Effector memory CD8-positive, alpha-beta T cell (primary cell): ENCODE measurements at places on chromosomes 12 and 14.
A peak's percentile ranks its signal among the peaks of the same experiment; 100 is the strongest.

DNA sequence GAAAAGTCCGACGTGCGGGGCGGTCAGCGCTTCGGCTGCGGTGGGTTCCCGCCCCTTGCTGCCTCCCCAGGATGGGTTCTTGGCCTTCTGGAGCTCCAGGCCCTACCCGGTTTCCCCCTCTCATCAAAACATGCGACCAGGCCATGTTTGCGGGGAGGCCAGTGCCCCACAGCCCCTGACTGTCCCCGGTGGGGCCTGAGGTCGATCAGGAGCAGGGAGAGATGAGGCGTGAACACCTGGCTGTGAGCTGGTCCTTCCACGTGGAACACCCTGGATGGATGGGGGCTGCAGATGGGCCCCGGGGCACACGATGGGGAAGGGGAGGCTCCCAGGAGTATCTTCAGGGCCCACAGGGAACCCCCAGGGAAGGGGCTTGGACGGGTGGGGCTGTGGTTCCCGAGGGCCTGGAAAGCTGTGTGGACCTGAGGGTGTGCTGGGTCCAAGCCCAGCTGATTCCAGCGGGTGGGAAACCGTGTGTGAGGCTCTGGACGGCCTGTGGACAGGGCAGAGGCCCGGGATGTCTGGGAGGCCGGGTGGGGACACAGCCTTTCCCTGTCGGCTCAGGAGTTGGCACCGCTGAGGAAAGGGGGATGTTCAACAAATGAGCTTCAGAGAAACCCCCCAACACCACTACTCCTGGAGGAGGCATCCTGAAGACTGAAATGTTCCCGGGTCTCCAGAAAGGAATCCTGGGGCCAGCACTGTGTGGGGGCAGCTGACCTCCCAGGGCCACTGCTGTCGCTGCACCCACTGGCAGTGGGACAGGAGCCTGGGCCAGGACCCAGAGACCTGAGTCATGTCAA lies 187.0 kb upstream of the C14orf180 start:
- H3K4me1 ChIP-seq: peaks cover 61% of the 10 kb centered on the region
- DNase-seq: no peak
- peak overlapping the region; percentile 70 for H3K27ac ChIP-seq
- peaks cover 8% of the 10 kb centered on the region for H3K36me3 ChIP-seq

- no peak overlapping the region for H3K27ac ChIP-seq
- peaks cover 9% of the 10 kb centered on the region for H3K4me1 ChIP-seq
- peaks cover 6% of the 10 kb centered on the region for H3K27me3 ChIP-seq
Measured at GRCh38 chr14:104678901-104679705, 10.3 kb upstream of the INF2 start.

- H3K36me3 ChIP-seq: peaks cover 32% of the 10 kb centered on the region
- no peak overlapping the region for H3K27ac ChIP-seq
- no peak overlapping the region for H3K4me3 ChIP-seq
- peaks cover 9% of the 10 kb centered on the region for H3K4me1 ChIP-seq
- H3K27me3 ChIP-seq: no peaks in the 10 kb centered on the region
Measured at GRCh38 chr14:61780125-61780524, 17.9 kb downstream of the SNAPC1 start.

DNA sequence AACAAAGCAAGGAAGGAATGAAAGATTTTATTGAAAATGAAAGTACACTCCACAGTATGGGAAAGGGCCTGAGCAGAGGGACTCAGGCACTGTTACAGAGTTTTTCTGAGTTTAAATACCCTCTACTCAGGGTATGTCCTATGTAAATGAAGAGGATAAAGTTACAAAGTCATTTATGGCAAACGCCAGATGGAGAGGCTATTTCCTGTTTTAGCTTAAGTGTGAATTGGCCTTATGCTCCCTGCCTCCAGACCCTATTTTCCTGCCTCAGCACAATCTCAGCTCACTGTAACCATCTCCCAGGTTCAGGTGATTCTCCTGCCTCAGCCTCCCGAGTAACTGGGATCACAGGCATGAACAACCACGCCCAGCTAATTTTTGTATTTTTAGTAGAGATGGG lies 6.8 kb upstream of the PHC1 start:
- no peaks in the 10 kb centered on the region for H3K4me1 ChIP-seq
- no peak overlapping the region for H3K4me3 ChIP-seq
- no peak for DNase-seq
- peaks cover 17% of the 10 kb centered on the region for H3K27me3 ChIP-seq

DNA sequence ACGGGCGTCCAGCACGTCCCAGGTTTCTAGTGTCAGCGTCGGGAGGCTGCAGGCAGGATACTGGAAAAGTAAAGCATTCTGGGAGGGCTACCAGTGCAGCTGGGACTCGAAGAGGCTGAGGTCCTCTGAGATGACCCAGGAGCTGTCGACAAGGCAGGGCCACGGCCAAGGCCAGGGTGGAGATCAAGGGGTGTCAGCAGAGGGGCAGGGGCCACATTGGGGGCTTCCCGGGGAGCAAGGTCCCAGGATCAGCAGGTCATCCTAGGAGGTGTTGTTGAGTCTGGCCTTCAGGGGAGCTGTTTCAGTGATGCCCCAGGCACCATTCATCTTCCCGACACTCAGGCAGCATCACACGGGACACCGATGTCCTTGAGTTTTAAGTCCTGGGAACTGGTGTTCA lies 377.8 kb upstream of the SFSWAP start:
- H3K27me3 ChIP-seq: peaks cover 16% of the 10 kb centered on the region
- no peak overlapping the region for H3K27ac ChIP-seq
- no peak for DNase-seq
- no peaks in the 10 kb centered on the region for H3K4me1 ChIP-seq
- no peaks in the 10 kb centered on the region for H3K36me3 ChIP-seq
- H3K4me3 ChIP-seq: no peak overlapping the region

DNA sequence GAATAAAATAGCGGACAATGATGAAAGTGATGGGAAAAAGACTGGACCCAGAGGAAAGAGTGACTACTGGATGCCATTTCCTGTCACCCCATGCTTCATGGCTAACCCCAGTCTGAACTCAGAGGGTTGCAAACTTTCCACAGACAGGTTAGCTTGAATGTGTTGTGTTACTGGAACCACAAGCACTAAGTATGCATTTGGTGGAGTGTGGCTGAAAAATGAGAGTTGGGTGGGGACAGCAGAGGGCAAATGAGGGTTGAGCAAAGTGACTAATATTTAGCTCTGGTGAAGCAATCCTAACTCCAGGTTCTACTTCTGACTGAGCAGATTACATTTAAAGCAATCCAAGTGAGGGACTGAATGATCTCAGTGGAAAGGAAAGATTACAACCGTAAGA lies 1.6 kb downstream of the SLC16A7 start:
- peak overlapping the region; percentile 90 for H3K4me3 ChIP-seq
- peak overlapping the region; percentile 100 for H3K27ac ChIP-seq
- DNase-seq: peak; percentile 50
- H3K27me3 ChIP-seq: no peaks in the 10 kb centered on the region
- peaks cover 60% of the 10 kb centered on the region for H3K4me1 ChIP-seq
